Myometrial cell (primary cell): ENCODE measurements at places on chromosomes 12 and 14. TPM values are rescaled to one million over a fixed set of nuclear protein-coding genes. Genes with fewer than 3 reads are reported as not detected.

Gene ASCL1
- not detected in 2 replicates for total RNA-seq

Gene OR4E2
- not detected in 2 replicates for total RNA-seq

Gene KCNJ8
- 4.6 and 5.0 TPM in 2 replicates for total RNA-seq

Gene GLIPR1L1
- not detected in 2 replicates for total RNA-seq

Gene PTPRO
- under 0.01 and 0.35 TPM in 2 replicates for total RNA-seq

Gene LRRIQ1
- total RNA-seq: under 0.01 and 0.35 TPM in 2 replicates

Gene LARP4
- total RNA-seq: 13.3 and 19.3 TPM in 2 replicates

Gene TAS2R9
- not detected in 2 replicates for total RNA-seq

Gene ACVRL1
- 20.2 and 32.3 TPM in 2 replicates for total RNA-seq

Gene ACOT4
- total RNA-seq: 0.53 and 1.2 TPM in 2 replicates

Gene C3AR1
- total RNA-seq: 0.29 and 0.53 TPM in 2 replicates

Gene ANKRD33
- total RNA-seq: not detected in 2 replicates

Gene BORCS5
- total RNA-seq: 17.6 and 25.9 TPM in 2 replicates

Gene LPAR5
- total RNA-seq: 0.86 TPM in 1 of 2 replicates, not detected in the other

Gene FAM90A1
- total RNA-seq: under 0.01 and 0.18 TPM in 2 replicates

Gene KCNA1
- total RNA-seq: not detected in 2 replicates

Gene CRY1
- total RNA-seq: 8.9 and 10.7 TPM in 2 replicates

Gene KRT75
- not detected in 2 replicates for total RNA-seq

Gene CLEC4A
- total RNA-seq: 0.86 TPM in 1 of 2 replicates, not detected in the other

Gene DCN
- 320 and 329 TPM in 2 replicates for total RNA-seq

Gene PPP1R3E
- 1.1 and 1.2 TPM in 2 replicates for total RNA-seq

Gene PLA2G1B
- total RNA-seq: not detected in 2 replicates

Gene CISTR
- not detected in 2 replicates for total RNA-seq

Gene TMEM132D
- not detected in 2 replicates for total RNA-seq

Gene KIF5A
- 0.29 and 0.89 TPM in 2 replicates for total RNA-seq

Gene PPP4R4
- total RNA-seq: under 0.01 TPM in 1 of 2 replicates, not detected in the other

Gene IQSEC3
- not detected in 2 replicates for total RNA-seq

Gene RNU4-1
- total RNA-seq: under 0.01 TPM in 1 of 2 replicates, not detected in the other

Gene TAS2R8
- total RNA-seq: not detected in 2 replicates
